ENCODE measurements at places on chromosomes 2 and 18.

- DNase-seq = no peak
These were observed 666 bp upstream of the STAT1 start for GRCh38 chr2:191014653-191015020.

- no peak for DNase-seq
These were observed 140.0 kb upstream of the NABP1 start for GRCh38 chr2:191537921-191538320.

GRCh38 chr18:45712061-45712460 lies 11.9 kb upstream of the SLC14A1 start:
- no peak for DNase-seq

DNA sequence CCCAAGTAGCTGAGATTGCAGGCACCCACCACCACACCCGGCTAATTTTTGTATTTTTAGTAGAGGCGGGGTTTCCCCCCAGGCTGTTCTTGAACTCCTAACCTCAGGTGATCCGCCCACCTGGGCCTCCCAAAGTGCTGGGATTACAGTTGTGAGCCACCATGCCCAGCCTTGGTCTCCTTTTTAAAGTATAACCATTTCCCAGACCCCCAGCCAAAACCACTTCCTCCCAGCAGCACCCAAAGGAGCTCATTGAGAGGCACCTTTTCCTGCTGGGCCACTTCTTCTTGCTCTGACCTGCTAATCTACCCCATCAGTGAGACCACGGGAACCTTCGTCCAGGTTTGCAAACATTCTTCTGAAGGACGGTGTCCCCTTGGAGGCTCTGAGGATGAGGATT lies 69.9 kb downstream of the INPP5D start:
- no peak for DNase-seq

DNA sequence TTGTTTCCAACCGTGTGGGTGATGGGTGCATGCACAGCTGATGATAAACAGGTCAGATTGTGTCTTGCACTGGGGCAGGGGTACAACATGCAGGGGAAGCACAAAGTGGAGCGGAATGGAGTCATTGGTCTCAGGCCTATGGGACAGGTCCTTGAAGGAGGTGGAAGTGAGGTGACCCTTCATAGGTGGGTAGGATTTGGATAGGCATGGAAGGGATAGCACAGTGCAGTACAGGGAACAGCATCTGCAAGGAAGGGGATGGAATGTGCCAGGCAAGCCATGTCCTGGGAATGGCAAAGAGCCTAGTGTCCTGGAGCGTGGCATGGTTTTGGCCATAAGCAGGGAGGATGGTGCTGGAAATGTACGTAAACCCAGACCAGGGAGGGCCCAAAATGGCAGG lies 143.9 kb downstream of the CAPN13 start:
- no peak for DNase-seq

DNA sequence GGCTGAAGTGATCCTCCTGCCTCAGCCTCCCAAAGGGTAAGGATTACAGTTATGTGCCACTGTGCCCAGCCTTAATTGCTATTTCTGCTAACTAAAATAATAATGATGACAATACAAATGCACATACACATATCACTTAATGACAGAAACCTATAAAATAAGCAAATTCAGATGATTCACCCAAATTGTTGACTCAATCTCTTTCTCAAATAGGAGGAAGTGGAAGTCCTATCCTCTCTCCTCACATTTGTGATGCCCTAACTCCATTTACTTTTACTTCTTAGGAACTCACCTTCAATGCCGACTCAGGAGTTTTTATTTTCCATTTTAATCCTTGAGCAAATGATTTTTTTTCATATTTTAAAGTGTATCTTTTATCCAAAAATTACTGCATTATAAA lies 24.5 kb upstream of the RAPH1 start:
- DNase-seq = no peak

GRCh38 chr18:48326901-48327675 lies 82.1 kb downstream of the ZBTB7C start:
- peak; percentile 53 for DNase-seq

All from AG08395 (cell line).